Stimulated activated CD4-positive, alpha-beta T cell treated with anti-CD3 and anti-CD28 coated beads, Interleukin-12 subunit alpha, Interleukin-12 subunit beta, amount 100 ng/mL, for 24 hours (primary cell): ENCODE measurements at places on chromosomes 2 and 18.
A peak's percentile ranks its signal among the peaks of the same experiment; 100 is the strongest.

DNA sequence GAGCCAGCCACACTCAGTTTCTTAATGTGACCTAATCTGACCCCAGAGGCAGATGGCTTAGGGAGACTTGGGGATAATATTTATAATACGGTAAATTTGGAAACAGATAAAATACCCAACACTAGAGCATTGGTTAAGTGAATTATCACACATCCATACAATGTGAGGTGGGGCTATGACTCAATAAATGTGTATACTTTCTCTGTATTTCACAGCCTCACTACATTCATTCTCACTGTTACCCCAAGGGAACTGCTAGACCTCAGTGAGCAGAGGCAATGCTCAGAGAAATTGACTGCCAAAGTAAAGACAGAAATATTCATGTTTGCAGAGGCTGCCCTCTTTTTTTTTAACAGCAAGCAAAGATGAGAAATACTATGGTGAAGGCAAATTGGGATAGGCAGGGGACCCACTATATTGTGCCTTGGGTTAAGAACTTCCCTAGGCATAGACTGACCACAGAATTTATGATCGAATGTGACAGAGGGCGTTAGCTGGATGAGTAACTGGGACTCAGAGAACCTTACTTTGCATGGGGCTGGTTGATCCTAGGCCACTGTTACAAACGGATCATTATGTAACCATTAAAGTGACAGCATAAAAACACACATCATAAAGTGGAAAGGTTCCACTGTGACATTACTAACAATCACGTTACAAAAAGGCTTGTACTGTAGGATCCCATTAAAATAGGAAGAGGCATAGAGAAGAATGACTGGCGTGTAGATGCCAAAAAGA lies 246.0 kb upstream of the LYPD1 start:
- no peak for DNase-seq

DNA sequence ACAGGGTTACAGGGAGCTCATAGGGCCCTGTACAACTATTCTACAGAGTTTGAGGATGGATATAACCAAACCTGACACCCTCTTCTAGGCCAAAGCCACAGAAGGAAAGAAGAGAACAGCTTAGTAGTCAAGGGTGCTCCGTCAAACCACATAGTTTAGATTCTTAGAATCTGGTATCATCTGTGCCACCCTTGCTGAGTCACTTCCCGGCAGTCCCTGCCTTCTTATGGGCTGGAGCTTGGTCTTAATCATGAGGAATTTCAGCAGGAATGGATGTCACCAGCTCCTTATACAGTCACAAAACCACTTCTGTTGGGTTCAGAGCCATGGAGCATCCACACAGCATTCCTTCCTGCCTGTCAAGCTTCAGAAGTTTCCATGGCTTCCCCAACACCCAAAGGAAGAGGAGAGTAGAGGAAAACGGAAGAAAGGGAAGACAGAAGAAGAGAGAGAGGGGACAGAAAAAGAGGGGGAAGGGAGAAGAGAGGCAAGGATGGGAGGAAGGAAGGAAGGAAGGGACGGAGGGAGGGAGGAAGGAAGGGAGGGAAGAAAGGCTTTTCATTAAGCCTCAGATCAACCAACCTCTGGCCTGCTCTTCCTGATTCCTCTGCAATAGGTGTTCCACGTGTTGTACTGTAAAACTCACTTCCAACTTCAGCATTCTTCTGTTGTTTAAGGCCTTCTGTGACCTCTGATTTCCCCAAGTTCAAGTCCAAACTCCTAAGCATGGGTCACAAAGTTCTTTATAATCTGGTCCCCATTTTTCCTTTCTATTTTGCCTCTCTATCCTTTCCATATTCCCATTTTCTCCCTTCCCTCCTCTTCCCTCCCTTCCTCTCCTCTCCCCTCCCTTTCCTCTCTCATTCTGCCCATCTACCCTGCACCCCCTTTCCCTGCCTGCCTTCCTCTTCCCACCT lies 246.1 kb upstream of the TNP1 start:
- DNase-seq, result no peak

DNA sequence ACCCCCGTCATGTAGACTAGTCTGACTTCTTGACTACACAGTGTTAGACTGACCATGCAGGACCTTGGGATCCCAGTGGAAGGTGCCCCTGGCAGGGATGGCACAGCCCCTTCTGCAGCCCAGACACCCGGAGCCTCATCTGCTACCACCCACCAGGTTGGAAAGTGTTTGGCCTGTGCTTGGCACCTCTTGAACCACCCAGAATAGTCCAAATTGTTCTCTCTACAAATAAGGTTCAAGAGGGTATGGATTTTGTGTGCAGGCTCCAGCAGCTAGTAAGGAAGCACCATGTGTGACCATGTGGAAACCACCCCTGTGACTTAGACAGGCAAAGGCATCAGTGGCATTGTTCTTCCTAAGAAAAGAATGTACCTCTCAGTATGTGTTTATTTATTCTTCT lies 18.4 kb downstream of the L3MBTL4 start:
- no peak for DNase-seq

GRCh38 chr2:241546771-241547498 lies 11.6 kb upstream of the BOK start:
- DNase-seq, result no peak

DNA sequence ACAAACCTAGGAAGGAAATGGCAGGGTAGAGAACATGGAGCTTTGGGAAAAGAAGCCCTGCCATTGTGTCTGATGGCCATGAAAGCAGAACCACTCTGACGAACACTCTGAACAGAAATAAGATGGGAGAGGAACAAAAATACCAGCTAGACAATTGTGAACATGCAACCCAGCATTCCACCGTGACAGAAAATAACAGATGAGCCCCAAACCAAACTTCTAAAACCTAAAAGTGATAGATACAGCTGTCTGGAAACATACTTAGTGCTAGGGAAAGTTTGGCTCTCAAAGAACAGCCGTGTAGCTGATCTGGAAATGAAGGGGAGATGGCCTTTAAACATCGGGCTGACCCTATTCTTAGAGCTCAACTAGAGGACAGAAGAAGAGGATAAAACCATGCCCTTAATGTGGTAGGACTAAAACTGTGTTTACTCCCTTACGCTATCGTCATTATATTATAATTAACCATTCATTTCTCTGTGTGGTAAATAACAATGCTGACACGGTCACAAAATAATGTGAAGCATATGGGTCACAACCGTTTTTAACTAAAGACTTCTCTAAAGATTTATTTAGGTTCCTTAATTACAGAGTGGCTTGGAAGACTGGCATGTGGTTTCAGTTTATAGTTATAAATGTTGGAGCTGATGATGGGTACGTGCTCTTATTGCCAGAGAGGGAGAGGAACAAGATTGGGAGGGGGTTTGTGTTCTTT lies 80.6 kb downstream of the MYO1B start:
- DNase-seq, result no peak

- no peak for DNase-seq
Measured at GRCh38 chr2:73979021-73979420, 5.7 kb upstream of the TET3 start.

GRCh38 chr2:53040536-53041229 lies 726.9 kb upstream of the CHAC2 start:
- DNase-seq, result no peak

DNA sequence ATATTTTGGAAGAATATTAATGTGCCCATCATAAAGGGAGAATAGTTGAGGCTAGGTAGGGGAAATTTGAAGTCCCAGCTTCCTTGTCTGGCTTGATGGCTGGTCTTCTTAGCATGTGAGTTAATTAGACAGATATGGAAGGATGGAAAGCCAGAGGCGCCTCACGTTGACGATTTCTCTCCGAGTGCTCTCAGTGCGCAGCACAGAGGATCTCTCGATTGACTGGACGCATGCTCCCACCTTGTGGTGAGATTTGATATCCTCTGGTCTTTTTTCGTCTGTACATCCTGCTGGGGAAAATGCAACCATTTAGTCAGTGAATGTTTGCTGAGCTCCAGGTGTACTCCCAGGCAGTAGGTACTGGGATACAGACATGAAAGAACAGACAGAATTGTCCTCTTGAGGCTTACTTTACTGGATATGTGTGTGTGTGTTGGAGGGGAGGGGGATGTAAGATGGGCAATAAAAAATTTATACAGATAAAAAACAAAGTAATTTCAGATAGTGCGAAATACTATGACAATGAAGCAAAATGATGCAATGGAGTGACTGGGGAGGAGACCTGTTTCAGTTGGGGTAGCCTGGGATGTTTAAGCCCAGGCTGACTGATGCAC lies 66.9 kb upstream of the ZNG1B start:
- peak; percentile 50 for DNase-seq
